Activated T-cell treated with anti-CD3 and anti-CD28 coated beads, Interleukin-2, amount 50 U/mL, for 4 hours (primary cell): ENCODE measurements at places on chromosomes 5 and 9. TPM values are rescaled to one million over a fixed set of nuclear protein-coding genes. Genes with fewer than 3 reads are reported as not detected.
A peak's percentile ranks its signal among the peaks of the same experiment; 100 is the strongest.

KCNV2 gene
- not detected for total RNA-seq

- DNase-seq: no peak
Observed at GRCh38 chr9:33166231-33167083, 679 bp downstream of the B4GALT1 start.

FOXI1 gene
- not detected for total RNA-seq

GRCh38 chr5:113176196-113176595 lies 199.6 kb downstream of the DCP2 start:
- no peak for DNase-seq

DNA sequence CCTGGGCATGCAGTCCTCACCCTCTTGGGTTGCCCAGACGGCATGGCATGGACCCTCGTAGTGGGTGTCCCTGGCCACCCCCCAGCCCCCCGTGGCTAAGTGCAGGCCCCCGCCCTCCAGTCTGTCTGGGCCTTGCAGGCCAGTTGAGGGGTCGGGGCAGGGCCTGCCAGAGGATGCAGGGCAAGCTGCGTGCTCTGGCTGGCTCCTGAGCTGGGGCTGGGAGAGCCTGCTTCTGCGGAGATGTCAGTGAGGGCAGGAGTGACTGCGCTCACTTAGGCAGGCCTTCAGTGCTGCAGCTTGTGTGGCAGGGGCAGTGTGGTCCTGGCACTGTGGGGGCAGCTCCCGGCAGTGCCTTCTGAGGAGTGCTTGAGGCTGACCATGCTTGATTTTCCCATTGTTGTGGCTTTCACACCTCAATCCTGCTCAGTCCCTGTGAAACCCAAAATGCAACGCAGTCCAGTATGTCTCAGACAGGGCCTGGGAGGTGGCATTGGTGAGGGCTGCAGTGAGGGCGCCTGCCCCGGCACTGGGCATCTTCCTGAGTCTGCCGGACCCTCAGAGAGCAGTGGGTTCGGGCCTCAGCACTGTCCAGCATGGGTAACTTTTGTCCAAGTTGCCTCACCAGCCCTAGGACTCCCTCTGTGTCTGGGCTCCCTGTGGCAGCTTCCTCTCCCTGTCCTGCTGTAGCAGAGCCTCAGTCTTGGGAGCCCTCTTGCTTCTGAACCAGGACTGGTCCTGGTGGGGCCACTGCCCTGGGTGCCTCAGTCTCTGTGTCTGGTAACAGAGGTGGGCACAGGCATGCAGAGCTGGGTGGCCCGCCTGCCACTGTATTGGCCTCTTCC lies 93.0 kb downstream of the PHF2 start:
- DNase-seq: peak; percentile 3

- no peak for DNase-seq
Observed at GRCh38 chr5:136108180-136108611, 24.4 kb upstream of the SMAD5 start.

GRCh38 chr9:70111042-70111602 lies 67.5 kb downstream of the MAMDC2 start:
- peak; percentile 34 for DNase-seq

GRXCR2 gene
- total RNA-seq: not detected

- no peak for DNase-seq
Observed at GRCh38 chr9:136484153-136485048, 1.6 kb upstream of the SEC16A start.

- DNase-seq: no peak
Observed at GRCh38 chr9:74681906-74682305, 184.8 kb downstream of the RORB start.

- no peak for DNase-seq
Observed at GRCh38 chr5:42989190-42989589, 50.9 kb downstream of the ANXA2R start.

CCDC192 gene
- total RNA-seq: not detected

DNA sequence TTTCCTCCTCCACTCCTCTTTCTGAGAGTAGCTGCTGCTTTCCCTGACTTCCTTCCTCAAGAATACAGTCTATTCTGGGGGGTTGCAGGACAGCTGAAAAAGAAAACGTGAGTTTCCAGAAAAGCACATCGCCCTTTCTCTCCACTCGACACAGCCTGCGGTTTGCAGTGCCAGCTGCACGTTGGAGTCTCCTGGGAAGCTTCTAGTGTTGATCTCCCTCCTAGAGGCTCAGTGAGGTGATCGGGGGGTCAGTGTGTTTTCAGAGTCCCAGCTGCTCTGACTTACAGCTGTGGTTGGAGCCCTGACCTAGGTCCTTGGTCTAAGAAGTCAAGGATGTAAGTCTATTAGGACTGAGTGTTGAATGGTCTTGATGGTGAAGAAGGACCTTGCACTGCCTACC lies 25.0 kb upstream of the SUSD3 start:
- no peak for DNase-seq

PDE4D gene
- 17.1 TPM for total RNA-seq

GRCh38 chr9:116928884-116929283 lies 241.8 kb downstream of the TRIM32 start:
- no peak for DNase-seq

DNA sequence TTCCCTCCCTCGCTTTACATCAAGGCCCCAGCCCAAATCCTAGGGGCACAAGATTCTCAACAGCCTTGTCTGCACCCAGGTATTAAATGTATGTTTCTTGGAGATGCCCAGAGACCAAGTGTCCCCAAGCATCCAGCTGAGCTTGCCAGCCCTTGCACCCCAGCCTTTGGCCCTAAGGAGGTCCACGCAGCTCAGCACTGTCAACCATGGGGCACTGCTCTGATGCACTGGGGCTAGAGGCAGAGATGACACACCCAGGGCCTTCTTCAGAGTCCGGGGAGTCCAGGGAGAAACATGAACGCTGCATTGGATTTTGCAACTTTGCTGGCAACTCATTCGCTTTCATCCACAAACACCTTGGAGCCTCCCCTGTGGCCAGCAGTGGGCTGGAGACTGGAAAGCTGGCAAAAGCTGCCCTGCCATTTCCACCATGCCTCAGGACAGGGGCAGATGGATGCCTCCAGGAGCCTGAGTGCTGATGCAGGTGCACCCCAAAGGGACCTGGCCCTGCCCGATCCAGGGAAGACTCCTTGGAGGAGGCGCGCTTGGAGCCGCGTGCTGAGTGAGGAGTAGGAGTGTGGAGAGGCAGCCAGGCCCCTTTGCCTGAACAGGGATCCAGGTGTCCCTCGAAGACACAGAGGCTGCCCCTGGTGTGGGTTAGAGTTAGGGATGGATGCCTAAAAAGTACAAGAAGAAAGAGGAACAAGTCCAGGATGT lies 19.3 kb downstream of the PAEP start:
- no peak for DNase-seq

DNA sequence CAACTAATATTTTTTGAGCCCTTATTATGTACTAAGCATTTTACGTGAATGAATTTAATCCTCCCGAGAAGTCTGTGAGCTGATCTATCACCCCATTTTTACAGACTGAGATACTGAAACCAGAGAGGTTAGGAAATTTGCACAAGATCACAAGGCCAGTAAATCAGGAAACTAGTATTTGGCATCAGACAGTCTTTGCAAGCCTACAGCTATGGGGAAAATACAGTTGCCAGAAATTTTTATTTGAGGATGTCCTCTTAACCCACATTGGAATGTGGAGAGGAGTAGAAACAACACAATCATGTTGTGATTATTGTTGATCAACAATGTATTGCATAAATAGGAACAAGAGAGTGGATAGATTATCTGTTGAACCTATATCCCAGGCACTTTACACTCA lies 2.3 kb upstream of the SLC46A2 start:
- no peak for DNase-seq

TRIM7 gene
- total RNA-seq: 0.99 TPM

DNA sequence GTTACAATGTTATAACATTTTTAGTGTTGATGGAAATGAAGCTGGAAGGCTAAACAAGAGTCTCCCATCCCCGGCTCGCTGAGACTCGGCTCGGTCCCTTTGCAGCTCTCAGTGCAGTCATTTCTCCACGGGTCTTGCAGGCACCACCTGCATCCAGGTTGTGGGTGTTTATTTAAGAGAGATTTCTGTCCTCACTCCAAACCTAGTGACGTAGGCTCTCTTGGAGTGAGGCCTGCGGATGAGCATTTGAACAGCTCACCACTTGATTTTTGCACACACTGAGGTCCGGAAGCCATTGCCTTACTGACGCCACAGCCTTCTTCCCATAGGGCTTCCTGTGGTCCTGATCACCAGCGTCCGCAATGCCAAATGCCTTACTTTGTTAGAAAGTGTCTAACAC lies 197.7 kb upstream of the OTULINL start:
- DNase-seq: no peak

DNA sequence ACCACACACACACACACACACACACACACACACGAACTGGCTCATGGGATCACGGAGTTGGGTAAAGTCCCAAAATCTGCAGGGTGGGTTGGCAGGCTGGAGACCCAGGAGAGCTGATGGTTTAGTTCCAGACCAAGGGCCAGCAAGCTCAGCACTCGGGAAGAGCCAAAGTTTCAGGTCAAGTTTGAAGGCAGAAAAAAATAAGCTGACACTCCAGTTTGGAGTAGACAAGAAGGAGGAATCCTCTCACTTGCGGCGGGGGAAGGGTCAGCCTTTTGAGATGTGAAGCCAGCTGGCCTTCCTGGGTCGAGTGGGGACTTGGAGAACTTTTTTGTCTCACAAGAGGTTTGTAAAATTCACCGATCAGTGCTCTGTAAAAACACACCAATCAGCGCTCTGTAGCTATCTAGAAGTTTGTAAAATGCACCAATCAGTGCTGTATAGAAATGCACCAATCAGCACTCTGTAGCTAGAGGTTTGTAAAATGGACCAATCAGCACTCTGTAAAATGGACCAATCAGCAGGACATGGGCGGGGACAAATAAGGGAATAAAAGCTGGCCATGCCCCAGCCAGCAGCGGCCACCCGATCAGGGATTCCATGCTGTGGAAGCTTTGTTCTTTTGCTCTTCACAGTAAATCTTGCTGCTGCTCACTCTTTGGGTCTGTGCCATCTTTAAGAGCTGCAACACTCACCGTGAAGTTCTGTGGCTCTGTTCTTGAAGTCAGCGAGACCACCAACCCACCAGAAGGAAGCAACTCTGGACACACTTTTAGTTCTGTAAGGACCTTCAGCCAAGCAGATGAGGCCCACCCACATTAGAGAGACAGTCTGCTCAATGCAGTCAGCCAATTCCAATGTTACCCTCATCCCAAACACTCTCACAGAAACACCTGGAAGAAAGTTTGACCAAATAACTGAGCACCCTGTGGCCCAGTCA lies 37.8 kb upstream of the UNC5A start:
- no peak for DNase-seq

C9 gene
- 0.53 TPM for total RNA-seq

DNA sequence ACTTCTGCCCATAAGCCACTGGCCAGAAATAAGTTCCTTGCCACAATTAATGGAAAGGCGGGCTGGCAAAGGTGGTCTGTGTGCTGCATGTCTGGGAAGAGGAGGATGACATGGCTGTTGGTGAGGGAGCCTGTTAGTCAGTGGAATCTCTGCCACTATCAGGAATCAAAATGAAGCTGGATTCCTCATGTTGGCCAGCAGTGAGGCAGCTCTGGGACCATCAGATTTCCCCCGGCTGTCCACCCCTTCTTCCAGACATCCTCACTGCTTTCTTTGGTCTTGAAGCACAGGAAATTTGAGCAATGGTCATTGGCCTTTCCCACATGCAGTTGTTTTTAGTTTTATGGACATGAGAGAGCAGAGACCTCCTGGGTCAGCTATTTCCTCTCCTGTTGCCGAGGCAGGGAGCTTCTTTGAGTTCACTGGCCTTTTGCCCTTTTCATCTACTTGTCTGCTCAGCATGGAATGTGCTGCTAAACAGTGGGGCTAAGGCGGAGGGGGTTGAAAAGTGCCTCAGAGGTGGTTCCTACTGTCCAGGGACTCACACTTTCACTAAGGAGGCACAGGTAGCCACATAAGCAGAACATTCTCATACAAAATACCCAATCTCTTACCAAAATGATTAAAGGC lies 34.8 kb upstream of the NEURL1B start:
- no peak for DNase-seq

ARL14EPL gene
- not detected for total RNA-seq

ITGA2 gene
- 1.0 TPM for total RNA-seq

OTP gene
- total RNA-seq: not detected

CKMT2 gene
- total RNA-seq: not detected

- DNase-seq: no peak
Observed at GRCh38 chr5:74019923-74020322, 393.9 kb downstream of the ARHGEF28 start.

GRCh38 chr9:995192-995591 lies 18.7 kb downstream of the DMRT3 start:
- no peak for DNase-seq

DNA sequence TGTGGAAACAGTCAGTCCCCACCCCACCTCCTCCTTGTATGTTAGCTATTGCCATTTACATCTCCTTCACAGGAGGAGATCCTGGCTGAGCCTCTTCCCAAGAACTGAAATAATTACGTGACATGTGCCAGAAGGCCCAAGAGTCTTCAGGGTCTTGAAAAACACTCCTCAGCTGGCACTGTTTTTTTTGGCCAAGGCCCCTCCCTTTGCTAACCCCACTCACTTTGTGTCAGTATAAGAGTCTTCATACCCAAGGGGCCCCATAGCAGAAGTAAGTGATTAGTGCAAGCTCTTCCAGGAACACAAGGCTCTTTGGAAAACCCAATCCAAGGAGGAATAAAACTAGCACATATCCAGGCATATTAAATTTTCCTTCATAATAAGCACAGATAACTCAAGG lies 5.7 kb upstream of the LARP1 start:
- no peak for DNase-seq

GRCh38 chr9:126419475-126419874 lies 92.8 kb downstream of the MVB12B start:
- DNase-seq: no peak

DNA sequence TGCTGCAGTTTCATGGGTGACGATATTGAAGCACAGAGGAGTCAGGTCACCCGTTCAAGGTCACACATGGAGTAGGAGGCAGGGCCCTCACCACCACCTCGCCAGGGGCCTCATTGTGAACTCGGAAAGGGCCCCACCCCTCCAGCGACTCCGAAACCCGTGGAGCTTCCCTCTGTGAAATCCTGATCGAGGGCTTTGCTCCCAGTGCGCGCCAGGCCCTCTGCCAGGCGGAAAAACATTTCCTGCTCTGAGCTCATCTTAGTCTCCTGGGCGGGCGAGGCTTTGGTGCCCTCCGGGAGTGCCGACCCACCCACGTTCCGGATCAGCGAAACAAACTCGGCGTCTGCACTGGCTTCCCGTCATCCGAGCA lies 75.0 kb upstream of the FCN1 start:
- DNase-seq: no peak

DNA sequence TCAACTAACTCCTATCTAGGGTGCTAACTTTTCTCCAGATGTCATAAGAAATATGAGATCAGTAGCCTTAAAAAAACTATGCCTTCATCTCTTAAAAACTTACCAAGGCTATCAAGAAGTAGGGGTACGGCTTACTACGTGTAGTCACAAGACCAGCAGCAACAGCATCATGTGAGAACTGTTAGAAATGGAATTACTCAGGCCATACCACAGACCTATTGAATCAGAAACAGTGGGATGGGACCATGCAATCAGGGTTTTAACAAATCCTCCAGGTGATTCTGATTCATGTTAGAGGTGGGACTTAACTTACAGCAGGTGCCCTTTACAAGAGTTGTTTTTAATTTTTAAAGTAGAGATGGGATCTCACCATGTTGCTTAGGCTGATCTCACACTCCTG lies 4.6 kb downstream of the IFNE start:
- DNase-seq: no peak

GFPT2 gene
- 0.34 TPM for total RNA-seq

DDX4 gene
- 0.48 TPM for total RNA-seq
